ENCODE measurements at places on chromosomes 16 and 17.

DNA sequence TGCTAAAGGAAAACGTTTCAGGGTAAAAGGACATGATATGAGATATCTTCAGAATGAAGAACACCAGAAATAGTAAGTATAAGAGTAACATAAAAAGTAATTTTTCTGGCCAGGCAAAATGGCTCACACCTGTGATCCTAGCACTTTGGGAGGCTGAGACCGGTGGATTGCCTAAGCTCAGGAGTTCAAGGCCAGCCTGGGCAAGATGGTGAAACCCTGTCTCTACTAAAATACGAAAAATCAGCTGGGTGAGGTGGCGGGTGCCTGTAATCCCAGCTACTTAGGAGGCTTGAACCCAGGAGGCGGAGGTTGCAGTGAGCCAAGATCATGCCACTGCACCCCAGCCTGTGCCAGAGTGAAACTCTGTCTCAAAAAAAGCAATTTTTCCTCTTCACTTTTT is 56.6 kb upstream of the NFAT5 start:
- peaks cover 3% of the 10 kb centered on the region for H3K4me1 ChIP-seq
- no peak overlapping the region for H3K27ac ChIP-seq
- H3K4me3 ChIP-seq = no peak overlapping the region
- H3K36me3 ChIP-seq = no peaks in the 10 kb centered on the region
- no peaks in the 10 kb centered on the region for H3K27me3 ChIP-seq

DNA sequence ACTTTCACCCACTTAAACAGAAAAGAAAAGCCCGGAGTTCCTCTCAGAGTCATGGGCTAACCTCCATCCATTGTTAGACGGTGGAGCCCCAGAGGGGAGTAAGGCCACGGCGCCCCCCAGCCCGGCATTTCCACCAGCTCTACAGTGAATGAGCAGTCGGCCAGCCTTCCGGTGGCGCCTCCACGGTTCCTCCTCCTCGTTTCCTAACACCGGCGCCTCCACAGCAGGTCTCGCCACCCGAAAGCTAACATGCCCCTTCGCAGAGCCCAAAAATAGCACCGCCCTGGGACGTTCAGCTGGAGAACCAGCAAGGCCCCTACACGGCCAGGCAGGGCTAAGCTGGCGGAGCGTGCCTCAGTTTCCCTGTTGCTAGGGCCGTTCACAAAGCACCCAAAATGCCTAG is 858 bp downstream of the MMD start:
- H3K4me3 ChIP-seq = peak overlapping the region; percentile 95
- H3K36me3 ChIP-seq = peaks cover 33% of the 10 kb centered on the region

DNA sequence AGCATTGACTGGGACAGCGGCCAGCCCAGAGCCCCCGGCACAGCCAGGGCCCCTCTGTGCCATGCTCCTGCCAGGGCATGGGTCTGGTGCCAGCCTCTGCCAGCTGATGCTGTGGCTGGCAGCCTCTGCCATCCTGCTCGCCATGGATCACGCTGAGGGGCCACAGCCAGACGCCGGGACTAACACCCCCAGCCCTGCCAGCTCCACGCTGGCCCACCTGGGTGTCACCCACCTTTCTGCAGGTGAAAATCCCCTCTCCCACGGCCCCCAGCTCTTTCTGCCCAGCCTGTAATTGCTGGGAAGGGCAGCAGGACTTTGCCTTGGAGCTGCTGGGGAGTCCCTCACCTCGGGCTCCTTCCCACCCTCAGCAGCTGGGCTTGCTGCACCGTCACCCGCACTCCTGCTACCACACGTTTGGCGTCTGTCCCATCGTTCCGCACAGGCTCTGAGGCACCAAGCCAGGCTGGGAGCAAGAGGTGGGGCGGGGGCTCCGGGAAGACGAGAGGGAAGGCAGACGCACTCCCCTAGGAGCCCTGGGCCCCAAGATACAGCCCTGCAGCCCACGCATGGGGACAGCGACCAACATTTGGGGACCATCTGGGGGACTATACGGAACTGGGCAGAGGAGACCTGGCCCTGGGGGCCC is 42.0 kb upstream of the ACSF3 start:
- H3K36me3 ChIP-seq = no peaks in the 10 kb centered on the region
- no peak for DNase-seq
- peaks cover 9% of the 10 kb centered on the region for H3K4me1 ChIP-seq
- peaks cover 11% of the 10 kb centered on the region for H3K27me3 ChIP-seq

DNA sequence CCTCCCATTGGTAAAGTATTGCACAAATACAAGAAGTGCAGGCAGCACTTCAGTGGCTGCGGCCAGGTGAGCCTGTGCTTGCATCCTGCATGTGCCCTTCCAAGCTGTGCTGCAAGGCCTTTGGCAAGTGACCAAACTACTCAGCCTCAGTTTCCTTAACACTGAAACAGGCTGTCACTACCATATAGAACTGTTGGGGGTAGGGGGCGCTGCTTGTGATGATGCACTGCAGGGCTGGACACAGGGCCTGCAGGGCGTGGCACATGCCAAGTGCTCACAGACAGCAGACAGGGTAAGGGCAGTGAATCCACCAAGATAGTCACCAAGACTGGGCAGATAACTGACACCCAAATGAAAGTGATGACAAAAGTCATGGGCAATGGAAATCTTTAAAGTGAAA is 65.6 kb upstream of the SREBF1 start:
- no peak overlapping the region for H3K4me3 ChIP-seq
- no peaks in the 10 kb centered on the region for H3K27me3 ChIP-seq
- H3K4me1 ChIP-seq = no peaks in the 10 kb centered on the region
- peaks cover 16% of the 10 kb centered on the region for H3K36me3 ChIP-seq

DNA sequence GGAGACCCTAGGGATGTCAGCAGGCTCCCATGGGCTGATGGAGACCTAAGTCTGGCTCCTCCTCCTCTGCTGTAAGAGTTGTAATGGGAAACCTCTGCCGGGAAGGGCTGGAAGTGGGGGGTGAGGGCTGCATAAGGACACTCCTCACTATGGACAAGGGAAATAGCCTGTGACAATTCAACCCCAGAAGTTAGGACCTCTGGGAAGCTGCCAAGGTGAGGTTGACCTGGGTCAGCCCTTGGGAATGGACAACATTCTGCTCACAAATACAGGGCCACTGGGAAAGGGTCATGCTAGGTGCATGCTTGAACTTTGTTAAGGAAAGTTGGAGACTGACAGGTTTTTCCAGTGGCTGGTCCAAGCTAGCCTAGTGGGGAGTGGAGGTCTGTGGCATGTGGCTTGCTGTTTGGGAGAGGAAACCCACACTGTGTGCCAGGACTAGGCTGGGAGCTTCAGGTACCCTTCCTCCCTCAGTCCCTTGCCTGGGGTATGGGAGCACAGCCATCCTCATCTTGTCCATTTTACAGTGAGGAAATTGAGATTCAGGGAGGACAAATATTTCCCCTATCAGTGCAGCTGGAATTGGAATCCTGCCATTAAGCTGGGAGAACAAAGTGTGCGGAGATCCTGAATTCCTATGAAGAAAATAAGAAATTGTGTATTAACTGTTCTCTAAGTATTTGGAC is 190.4 kb downstream of the SALL1 start:
- DNase-seq = no peak
- no peaks in the 10 kb centered on the region for H3K36me3 ChIP-seq
- no peak overlapping the region for H3K27ac ChIP-seq
- H3K4me3 ChIP-seq = no peak overlapping the region
- H3K4me1 ChIP-seq = no peaks in the 10 kb centered on the region

DNA sequence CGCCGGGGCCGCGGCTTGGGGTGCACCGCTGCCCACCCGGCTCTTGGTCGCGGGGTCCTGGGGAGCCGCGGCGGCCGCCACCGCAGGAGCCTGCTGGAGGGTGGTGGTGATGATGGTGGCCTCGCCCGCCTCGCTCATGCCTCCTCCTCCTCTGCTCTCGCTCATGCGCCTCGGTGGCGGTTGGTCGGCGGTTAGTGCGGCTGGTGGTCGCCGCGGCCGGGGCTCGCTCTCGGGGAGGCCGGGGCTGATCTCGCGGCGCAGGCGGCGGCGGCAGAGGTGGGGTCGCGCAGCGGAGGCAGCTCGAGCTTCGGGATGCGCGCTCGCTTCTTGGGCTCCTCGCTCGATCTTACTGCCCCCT is 41.6 kb downstream of the AHSP start:
- H3K4me1 ChIP-seq = peaks cover 5% of the 10 kb centered on the region
- DNase-seq = no peak
- H3K36me3 ChIP-seq = peaks cover 2% of the 10 kb centered on the region
- H3K4me3 ChIP-seq = peak overlapping the region; percentile 63
- no peak overlapping the region for H3K27ac ChIP-seq
- H3K27me3 ChIP-seq = peaks cover 65% of the 10 kb centered on the region

GRCh38 chr17:45101883-45102811 is 30.2 kb downstream of the PLCD3 start:
- DNase-seq = no peak
- H3K27me3 ChIP-seq = no peaks in the 10 kb centered on the region
- peak overlapping the region; percentile 84 for H3K27ac ChIP-seq
- H3K36me3 ChIP-seq = peaks cover 56% of the 10 kb centered on the region

GRCh38 chr17:37133136-37133535 is 184.4 kb downstream of the AATF start:
- H3K36me3 ChIP-seq = peaks cover 41% of the 10 kb centered on the region
- H3K4me3 ChIP-seq = no peak overlapping the region
- no peak overlapping the region for H3K27ac ChIP-seq
- no peak for DNase-seq
- H3K27me3 ChIP-seq = no peaks in the 10 kb centered on the region

- H3K4me3 ChIP-seq = no peak overlapping the region
- H3K27ac ChIP-seq = no peak overlapping the region
- H3K27me3 ChIP-seq = peaks cover 30% of the 10 kb centered on the region
- no peak for DNase-seq
- H3K4me1 ChIP-seq = peaks cover 3% of the 10 kb centered on the region
- peaks cover 17% of the 10 kb centered on the region for H3K36me3 ChIP-seq
Measured at GRCh38 chr17:19443148-19443547, 32.1 kb downstream of the RNF112 start.

DNA sequence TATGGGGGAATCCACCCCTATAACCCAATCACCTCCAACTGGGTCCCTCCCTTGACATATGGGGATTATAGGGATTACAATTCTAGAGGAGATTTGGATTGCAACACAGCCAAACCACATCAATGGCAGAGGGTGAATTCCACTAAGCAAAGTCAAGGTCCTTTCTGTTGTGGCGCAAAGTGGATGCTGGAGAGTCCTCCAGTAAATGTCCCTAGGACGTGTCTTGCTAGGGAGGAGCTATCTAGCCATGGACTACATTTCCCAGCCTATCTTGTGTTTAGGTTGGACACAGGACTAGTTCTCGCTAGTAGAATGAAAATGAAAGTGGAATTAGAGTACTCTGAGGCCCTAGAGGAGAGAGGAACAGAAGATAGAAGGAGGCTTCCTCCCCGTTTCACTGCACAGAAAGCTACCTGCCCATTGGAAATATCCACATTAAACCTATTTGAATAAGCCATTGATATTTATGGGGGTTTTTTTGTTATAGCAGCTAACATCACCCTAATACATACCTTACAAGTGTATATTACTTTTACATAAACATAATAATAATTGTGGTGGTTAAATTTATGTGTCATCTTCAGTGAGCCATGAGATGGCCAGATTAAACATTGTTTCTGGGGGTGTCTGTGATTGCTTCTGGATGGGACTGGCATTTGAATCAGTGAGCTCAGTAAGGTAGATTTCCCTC is 56.7 kb upstream of the ERCC4 start:
- H3K27ac ChIP-seq = no peak overlapping the region
- H3K4me3 ChIP-seq = no peak overlapping the region
- no peak for DNase-seq
- peaks cover 11% of the 10 kb centered on the region for H3K4me1 ChIP-seq

- DNase-seq = no peak
- H3K36me3 ChIP-seq = no peaks in the 10 kb centered on the region
- H3K27ac ChIP-seq = no peak overlapping the region
- H3K27me3 ChIP-seq = peaks cover 7% of the 10 kb centered on the region
Measured at GRCh38 chr17:78944956-78945355, 19.8 kb upstream of the TIMP2 start.

DNA sequence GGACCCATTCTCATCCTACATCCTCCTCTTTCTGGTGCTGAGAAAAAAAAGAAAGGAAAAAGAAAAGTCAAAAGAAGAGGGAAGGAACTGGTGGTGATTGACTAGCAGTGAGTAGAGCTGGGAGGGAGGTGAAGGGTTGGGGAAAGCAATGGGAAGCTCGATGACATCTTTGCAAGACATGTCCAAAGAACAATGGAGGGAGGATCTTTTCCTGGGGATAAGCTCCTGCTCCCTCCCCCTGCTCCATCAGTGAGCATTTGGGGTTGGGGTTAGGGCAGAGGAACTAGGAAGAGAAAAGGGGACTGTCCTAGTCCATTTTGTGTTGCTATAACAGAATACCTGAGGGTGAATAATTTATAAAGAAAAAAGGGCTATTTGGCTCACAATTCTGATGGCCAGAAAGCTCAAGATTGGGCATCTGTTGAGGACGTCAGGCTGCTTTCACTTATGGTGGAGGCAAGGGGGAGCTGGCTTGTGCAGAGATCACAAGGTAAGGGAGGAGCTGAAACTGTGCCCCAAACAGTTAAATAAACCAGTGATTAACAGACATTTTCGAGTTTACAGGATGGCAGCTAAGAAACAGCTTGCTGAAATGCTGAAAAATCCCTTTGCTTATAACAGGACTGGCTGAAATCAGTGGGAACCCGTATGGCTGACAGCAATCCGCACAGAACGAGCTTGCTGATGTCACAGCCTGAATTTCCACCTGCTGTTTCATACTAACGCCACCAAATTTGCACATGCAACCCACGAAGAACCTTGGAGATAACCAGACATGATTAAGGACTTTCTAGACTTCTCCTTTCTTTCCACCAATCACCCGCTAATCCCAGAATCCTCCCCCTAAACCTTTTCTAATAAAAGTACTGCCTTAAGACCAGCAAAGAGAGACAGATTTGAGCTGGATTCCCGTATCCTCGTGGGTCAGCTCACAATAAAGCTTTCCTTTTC is 1.6 kb upstream of the ODF4 start:
- H3K4me1 ChIP-seq = peaks cover 13% of the 10 kb centered on the region
- H3K27me3 ChIP-seq = no peaks in the 10 kb centered on the region
- no peak overlapping the region for H3K27ac ChIP-seq
- no peak for DNase-seq

- H3K27ac ChIP-seq = no peak overlapping the region
- peaks cover 17% of the 10 kb centered on the region for H3K4me1 ChIP-seq
- no peaks in the 10 kb centered on the region for H3K36me3 ChIP-seq
Measured at GRCh38 chr17:44780845-44781480, 22.2 kb downstream of the ADAM11 start.

- H3K36me3 ChIP-seq = no peaks in the 10 kb centered on the region
- H3K4me3 ChIP-seq = no peak overlapping the region
- H3K4me1 ChIP-seq = no peaks in the 10 kb centered on the region
- no peaks in the 10 kb centered on the region for H3K27me3 ChIP-seq
- no peak overlapping the region for H3K27ac ChIP-seq
- DNase-seq = no peak
Measured at GRCh38 chr17:66337866-66338485, 35.6 kb downstream of the PRKCA start.

- peak; percentile 80 for DNase-seq
- peaks cover 36% of the 10 kb centered on the region for H3K27me3 ChIP-seq
- H3K27ac ChIP-seq = peak within 1 kb of the TSS; percentile 99
- peaks cover 63% of the 10 kb centered on the region for H3K4me1 ChIP-seq
- H3K4me3 ChIP-seq = peak within 1 kb of the TSS; percentile 98
Measured at GRCh38 chr17:37744961-37745800, at the start of gene HNF1B. Gene HNF1B (minus strand): TSS chr17:37745059. CDS start chr17:37744884, 175 bp downstream.

- peaks cover 17% of the 10 kb centered on the region for H3K27me3 ChIP-seq
- H3K27ac ChIP-seq = no peak overlapping the region
- DNase-seq = no peak
- H3K36me3 ChIP-seq = no peaks in the 10 kb centered on the region
- no peaks in the 10 kb centered on the region for H3K4me1 ChIP-seq
- no peak overlapping the region for H3K4me3 ChIP-seq
Measured at GRCh38 chr16:75810342-75810741, 84.1 kb upstream of the CPHXL start.
